ENCODE measurements at places on chromosomes 5 and 9.
A peak's percentile ranks its signal among the peaks of the same experiment; 100 is the strongest.

DNA sequence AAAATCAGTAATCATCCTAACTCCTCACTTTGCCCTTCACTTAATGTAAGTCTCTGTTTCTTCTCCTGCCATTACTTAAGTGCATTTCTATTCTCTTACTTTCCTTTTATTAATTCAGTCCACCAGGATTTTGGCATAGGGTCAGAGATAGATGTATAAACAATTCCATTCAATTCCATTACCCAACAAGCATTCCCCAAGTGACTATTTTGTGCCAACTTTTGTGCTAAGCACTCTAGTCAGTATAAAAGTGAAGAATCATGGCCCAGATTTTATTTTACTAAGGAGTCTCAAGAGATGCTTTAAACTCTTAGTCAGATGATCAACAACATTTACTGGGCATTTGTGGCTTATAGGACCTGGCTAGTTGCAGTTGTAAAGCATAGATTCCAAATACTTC is 159.3 kb downstream of the DMAC1 start:
- no peak for DNase-seq

GRCh38 chr9:21395778-21396717 is 10.8 kb upstream of the IFNA2 start:
- peak; percentile 9 for DNase-seq

GRCh38 chr9:2134391-2134790 is 119.2 kb downstream of the SMARCA2 start:
- DNase-seq, result no peak

DNA sequence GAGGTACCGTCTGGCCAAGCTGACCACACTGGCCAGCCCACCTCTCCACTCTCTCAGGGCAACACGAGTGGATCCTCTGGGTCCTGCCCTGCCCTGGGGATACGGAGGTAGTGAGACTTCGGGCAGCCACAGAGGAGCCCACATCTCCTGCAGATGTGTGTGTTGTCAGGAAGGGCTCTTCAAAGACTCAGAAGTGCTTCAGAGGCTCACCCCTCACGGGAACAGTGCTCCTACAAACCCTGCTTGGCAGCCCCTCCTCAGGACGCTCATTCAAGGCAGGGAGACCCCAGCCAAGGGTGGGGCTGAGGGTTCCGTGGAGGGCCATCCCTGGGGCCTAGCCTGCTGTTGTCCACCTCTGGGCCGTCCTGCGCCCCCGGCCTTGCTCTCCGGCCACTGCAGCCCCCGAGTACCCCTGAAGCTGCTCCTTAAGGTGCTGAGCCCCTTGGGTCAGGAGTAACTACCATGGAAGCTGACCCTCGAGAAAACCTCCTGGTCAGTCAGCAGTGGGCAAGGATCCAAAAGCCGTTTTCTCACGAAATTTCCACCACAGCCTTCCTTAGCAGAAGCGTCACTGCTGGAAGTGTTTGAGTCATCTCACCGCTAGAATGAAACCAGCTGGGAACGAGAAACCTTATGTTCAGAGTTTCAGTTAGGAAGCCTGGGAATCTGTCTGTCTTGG is 23.2 kb upstream of the LRRC14B start:
- no peak for DNase-seq

- DNase-seq, result peak; percentile 27
Measured at GRCh38 chr9:22052376-22052945, 43.4 kb upstream of the CDKN2B start.

DNA sequence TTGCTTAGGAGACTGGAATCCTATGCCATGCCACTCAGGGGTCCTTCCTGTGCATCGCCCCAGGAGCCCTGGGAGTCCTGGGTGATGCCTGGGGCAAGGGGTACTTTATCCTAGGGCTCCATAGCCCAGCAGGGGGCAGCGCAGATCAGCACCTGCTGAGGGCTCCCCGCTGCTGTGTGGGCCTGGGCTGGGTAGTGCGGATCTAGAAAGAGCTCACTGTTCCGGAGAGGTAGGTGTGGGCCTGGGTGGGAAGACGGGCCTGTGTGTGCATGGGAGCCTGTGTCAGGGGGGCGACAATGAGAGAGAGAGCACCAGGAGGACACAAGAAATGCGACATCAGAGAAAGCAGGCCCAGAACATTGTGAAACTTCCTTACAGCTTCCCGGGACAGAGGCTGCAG is 11.4 kb upstream of the DAB2IP start:
- DNase-seq, result peak; percentile 21

- DNase-seq, result no peak
Measured at GRCh38 chr5:134582281-134582680, 50.3 kb downstream of the SAR1B start.

GRCh38 chr5:122515709-122516431 is 203.8 kb downstream of the SNCAIP start:
- no peak for DNase-seq

DNA sequence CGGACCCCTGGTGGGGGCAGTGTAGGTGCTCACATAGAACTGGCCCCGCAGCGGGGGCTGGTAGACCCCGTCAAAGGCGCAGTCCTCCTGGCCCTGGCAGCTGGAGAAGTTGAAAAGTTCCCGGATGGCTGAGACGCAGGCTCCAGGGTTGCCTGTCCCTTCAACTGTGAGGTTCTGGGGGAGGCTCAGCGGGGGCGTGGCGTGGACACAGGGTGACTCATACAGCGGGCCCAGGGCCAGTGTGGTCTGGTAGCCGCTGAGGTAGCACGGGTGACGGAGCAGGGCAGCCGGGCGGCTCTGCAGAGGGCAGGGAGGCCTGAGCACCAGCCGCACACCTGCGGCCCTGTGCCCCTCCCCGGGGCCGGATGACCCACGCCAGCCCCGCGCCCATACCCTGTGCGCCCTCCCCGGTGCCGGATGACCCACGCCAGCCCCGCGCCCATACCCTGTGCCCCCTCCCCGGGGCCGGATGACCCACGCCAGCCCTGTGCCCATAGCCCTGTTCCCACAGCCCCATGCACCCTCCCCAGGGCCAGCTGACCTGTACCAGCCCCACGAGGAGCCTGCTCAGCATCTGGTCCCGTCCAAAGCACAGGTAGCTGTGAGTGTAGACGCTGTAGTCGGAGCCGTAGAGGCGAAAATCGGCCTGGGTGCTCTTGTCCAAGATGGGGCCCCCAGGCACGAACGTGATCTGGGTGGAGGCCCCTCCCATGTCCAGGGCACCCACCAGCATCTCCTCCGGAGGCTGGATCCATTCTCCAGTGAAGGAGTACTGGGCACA is 5.0 kb downstream of the ENTPD8 start:
- DNase-seq, result no peak

All from stimulated activated CD8-positive, alpha-beta memory T cell treated with anti-CD3 and anti-CD28 coated beads, Interleukin-15, amount 100 ng/mL, for 48 hours (primary cell).